ENCODE measurements at places on chromosomes 1 and 21.

DNA sequence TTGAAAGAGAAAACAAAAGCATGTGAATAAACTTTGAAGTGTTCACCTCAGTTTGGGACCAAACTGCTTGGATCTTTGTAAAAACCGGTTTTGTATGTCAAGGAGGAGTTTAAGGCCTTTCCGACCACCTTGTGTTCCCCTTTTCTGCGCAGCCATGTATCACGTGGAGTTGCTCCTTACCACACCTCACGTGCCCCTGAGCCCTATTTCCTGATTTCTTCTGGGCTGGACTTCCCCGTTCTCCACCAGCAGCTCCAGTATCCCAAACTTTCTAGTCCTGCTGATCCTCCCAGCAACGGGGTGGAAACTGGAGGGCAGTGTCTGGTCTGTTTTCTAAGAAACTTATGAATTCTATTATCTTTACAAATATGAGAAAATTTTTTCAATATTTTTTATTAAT, 1.6 kb upstream of the SH3D21 start:
- DNase-seq: no peak

DNA sequence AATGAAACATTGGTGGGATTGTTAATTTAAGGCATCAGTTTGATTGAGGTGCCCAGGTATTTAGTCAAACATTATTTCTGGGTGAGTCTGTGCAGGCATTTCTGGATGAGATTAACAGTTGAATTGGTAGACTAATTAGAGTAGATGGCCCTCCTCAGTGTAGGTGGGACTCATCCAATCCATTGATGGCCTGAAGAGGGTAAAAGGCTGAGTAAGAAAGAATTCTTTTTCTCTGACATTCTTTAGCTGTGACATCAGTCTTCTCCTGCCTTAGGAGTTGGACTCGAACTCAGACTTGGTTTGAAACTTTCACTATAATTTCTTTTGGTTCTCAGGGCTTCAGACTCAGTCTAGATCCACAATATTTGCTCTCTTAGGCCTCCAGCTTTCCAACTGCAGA, 59.6 kb upstream of the ADAMTS5 start:
- DNase-seq: no peak

DNA sequence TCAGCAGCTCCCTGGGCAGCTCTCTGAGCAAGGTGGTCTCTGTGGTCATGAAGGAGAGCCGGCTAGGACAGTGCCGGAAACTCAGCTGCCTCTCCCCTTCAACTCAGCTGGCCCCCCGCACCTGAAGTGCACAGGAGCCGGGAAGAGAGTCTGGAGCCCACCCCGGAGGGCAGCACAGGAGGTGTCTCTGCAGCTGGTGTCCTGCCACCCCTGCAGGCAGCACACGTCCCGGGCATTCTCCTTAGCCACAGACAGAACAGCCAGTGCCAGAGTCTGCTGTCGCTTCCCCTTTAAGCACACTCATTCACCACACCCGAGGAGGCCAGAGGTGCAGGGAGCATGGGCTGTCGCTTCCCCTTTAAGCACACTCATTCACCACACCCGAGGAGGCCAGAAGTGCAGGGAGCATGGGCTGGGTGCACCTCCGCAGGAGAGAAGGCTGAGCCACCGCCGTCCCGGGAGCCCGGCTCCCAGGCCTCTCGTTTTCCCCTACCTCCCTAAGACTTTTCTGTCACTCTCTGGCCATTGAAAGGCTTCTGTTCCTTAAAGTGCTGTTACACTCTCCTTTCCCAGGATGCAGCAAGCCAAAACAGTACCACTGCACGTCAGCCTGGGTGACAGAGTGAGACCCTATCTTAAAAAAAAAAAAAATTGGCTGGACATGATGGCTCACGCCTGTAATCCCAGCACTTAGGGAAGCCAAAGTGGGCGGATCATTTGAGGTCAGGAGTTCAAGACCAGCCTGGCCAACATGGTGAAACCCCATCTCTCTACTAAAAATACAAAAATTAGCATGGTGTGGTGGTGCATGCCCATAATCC, 16.9 kb upstream of the SAMD11 start:
- no peak for DNase-seq

DNA sequence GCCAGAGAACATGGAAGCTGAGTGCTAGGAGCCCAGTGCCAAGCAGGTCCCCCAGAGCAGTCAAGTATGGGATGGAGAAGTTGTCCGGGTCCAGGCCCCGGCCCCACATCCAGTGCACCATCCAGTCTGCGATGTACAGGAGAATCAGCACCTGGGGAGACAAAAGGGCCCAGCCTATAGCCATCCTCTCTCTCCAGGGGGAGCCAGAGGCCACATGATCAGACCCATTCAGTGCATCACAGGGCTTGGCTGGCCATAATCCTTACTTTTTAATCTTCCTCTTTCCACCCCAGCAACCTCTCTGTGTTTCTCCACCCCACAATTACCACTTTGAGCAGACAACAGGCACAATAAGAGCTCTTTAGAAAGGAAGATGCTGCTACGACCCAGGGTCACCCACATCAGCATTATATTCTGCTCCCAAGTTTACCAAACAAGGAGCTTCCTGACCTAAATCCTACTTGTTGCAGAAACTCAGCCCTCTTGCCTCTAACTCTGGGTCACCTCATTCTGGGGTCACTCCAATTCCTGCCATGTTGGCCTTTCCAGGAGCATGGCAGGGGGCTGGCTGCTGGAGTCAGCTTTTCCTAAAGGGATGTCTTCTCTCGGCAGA, 16.4 kb upstream of the RAB29 start:
- DNase-seq: peak; percentile 57

- no peak for DNase-seq
These were observed 29.9 kb upstream of the HJV start for GRCh38 chr1:146051452-146051851.

- no peak for DNase-seq
These were observed 280.3 kb downstream of the HMCN1 start for GRCh38 chr1:186014370-186015037.

DNA sequence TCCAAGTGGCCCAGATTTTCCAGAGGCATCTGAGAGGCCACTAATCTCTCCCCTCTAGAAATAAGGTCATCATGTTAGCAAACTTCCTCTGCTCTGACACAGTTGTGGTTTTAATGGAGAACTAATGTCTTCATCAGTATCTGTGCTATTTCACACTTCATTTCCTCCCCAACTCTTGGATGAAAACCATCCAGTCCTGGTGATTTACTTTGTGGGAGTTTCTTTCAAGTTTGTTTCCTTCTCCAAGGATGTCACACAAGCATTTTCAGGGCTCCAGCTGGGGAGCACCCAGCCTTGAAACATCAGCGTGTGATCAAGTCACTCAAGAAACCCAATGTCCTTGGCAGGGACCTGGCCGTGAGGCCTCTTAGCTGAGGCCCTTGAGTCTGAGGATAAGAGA, 38.8 kb downstream of the TBX15 start:
- DNase-seq: no peak

DNA sequence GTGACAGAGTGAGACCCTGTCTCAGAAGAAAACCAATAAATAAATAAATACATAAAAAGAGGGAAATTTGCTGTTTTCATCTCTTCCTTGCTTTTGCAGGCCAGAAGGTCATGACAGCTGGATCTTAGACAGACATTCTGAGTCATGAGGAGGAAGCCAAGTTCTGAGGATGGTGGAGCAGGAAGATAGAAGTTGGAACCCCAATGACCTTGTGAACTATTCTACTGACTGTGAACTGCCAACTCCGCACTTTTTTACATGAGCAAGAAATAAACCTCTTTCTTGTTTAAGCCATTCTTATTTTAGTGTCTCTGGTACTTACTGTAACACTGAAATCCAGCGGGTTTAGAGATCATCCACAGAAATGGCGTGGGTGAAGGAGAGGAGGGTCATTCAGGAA, 8.5 kb downstream of the CD84 start:
- DNase-seq: no peak

- no peak for DNase-seq
These were observed 25.3 kb downstream of the SERTAD4 start for GRCh38 chr1:210257698-210258529.

- no peak for DNase-seq
These were observed 20.2 kb downstream of the C1orf174 start for GRCh38 chr1:3879787-3880428.

DNA sequence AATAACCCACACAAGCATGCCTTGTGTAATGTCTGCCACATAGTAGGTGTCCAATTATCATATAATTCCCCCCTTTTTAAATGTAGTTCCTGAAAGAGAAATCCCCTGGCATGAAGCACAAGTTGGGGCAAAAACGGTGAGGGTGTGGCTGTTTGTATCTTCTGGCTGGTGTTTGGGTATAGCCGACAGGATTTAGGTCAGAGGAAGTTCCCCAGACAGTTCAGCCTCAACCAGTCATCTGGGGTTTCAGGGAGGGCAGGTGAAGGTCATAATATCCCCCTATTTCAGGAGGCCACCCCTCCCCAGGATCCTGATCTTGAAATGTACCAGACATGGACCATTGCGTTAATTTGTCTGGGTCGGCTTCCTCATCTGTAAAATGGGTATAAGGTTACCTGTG, 29.1 kb upstream of the JUN start:
- no peak for DNase-seq

- no peak for DNase-seq
These were observed 1.2 kb downstream of the PIGP start for GRCh38 chr21:37071561-37072273.

DNA sequence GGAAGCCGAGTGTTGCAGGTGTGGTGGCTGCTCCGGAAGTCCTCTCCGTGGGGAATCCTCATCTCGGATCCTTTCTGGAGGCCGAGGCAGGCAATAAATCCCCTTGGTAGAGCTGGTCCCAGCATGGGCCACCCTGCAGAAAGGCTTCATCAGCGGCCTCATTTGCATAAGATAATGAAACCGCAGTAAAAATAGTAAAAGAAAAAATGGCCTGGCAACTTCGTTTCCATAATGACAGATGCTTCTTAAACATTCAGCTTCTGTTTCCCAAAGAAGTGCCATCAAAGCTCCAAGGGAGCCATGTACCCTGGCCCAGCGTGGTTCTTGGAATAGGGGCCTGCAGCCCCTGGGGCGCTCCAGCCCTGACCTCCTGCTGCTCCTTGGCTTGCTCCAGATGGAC, 244.1 kb downstream of the GRIK3 start:
- DNase-seq: no peak

GRCh38 chr1:248406721-248407692, 4.2 kb downstream of the OR2T1 start:
- no peak for DNase-seq

GRCh38 chr1:16204634-16205333, 7.7 kb downstream of the ARHGEF19 start:
- peak; percentile 42 for DNase-seq

DNA sequence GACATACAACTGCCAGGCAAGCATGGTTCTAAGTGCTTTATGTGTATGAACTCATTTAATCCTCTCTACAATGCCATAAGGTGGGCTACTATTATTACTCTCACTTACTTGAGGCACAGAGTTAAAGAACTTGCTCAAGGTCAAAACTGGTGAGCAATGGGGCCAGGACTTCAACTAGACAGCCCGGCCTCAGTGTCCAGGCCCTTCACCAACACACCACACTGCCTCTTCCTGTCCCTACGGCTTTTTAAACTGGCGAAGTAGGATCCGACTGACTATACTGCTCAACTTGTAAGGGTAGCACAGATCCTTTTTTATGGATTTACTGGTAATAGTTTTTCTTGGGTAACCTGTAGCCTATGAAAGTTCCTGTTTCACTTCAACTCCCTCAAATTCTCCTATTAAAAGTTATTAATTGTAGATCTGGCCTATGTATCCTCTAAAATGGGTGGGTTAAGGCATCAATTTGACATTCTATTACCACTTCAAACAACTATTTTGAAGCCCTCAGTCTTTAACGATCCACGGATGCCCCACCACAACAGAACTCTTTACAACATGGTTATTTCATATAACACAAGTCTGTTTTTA, 4.3 kb downstream of the ERRFI1 start:
- DNase-seq: no peak

DNA sequence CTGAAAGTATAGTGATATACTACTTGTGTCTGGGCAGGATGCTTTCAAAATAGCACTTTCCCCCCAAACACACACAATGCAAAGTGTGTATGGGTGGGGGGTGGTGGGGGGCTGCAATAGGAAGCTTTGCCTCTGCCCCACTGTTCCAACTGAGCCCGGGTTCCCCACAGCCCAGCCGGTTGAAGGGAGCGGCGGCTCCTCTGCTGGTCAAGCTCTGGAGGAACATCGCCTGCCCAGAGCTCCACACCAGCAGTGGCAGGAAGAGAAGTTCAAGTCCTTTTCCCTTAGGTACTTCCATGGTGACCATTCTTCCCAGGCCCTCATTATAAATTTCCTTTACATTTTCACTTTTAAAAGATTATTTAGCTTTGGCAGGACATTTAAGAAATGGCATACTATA, 74.9 kb downstream of the CAPZB start:
- DNase-seq: no peak

DNA sequence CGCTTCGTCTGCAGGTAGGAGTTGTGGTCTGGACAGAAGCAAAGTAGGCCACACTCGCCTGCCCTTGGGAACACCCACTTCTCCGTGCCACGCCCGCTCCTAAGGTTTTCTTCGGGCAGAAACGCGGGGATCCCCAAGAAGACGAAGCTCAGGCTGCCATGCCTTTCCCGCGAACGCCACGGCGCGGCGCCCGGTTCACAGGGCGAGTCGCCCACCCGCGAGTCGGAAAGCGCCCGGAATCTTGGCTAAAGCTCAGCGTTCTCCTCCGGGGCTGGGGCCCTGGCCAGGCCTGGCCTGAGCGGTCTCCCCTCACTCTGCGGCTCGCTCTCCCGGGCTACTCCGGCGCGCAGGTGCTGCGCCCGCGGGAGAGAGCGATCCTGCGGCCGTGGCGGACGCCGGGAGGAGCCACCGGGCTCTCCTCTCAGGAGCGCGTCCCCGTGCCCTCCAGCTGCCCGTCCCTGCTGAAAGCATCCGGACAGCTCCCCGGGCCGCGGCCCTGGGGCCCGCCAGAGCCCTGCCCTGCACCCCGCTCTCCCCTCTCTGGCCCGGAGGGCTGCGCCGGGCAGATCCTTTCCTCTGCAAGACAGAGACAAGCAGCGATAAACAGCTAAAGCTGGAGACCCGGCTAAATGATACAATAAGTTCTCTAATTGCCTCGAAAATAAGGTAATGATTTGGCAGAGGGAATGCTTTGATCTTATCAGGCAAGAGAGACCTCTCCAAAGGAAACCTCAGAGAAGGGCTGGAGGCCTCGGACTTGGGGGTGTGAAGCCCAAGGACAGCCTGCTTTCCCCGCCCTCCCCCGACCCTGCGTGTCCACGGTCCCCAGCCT, 6.7 kb upstream of the WNT2B start:
- peak; percentile 64 for DNase-seq

- peak; percentile 42 for DNase-seq
These were observed at the start of gene CDKN2C for GRCh38 chr1:50969611-50970508. Gene CDKN2C, plus strand, starts transcription at chr1:50970245. Its CDS starts 124 bp downstream, at chr1:50970369.

DNA sequence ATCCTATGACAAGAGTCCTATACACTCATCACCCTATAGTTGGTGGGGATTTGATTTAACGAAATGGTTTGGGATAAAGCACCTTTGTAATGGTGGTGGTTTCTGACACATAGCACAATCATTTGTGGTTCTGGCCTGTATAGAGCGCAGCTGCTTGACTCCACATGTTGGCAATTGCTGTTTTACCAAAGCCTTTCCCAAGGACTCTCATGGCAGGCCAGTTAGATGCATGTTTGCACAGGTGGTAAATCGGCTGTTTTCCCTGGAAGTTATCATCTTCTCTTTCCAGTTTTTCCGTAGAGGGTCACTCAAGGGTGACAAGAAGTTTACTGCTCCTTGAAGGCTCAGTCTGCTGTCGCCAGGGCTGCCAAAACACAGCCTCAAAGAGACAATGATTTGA, 17.1 kb upstream of the XPR1 start:
- DNase-seq: no peak

All from stimulated activated CD4-positive, alpha-beta T cell treated with anti-CD3 and anti-CD28 coated beads, Interleukin-4, amount 100 ng/mL, for 1 hour (primary cell).